Gastroesophageal sphincter (tissue), 4 donors: ENCODE measurements at places on chromosomes 6 and 20. TPM values are rescaled to one million over a fixed set of nuclear protein-coding genes. Genes with fewer than 3 reads are reported as not detected.

DNA sequence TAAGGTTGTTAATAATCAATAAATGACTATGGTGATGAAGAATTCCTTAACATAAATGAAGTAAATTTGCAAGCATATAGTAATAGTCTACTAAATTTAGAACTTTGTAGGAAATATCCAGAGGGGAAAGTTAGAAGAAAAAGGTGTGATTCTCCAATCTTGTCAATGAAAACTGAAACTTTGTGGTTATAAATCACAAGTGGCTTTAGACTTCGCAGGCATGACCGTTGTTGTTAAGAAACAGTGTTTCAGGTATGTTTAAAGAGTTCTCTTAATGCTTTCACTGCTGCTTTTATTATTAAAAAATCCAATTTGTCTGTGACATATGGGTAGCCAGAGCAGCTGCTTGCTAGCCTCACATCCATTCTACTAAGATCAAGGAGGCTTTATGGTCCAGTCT is 475.6 kb upstream of the ADGRB3 start:
- ATAC-seq, result no peak

DNA sequence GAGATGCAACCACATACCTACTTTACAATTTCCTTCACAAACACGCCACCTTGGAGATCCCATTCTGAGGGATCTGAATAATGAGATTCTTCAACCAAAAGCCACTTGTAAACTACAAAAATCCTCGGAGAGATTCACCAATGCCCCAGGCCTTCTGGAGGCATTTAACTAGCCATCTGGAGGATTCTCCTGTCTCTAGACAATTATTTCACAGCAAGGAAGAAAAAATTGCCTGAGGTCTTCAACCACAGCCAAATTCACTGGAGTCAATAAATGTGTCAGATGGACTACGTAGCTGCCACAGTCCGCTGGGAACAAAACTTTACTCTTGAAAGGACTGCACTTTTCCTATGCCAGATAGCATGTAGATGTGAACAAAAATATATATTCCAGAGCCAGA is 19.0 kb upstream of the DCDC2 start:
- no peak for ATAC-seq

The SPTLC3 gene
- 14.6 TPM for total RNA-seq

The TNF gene
- not detected for total RNA-seq

DNA sequence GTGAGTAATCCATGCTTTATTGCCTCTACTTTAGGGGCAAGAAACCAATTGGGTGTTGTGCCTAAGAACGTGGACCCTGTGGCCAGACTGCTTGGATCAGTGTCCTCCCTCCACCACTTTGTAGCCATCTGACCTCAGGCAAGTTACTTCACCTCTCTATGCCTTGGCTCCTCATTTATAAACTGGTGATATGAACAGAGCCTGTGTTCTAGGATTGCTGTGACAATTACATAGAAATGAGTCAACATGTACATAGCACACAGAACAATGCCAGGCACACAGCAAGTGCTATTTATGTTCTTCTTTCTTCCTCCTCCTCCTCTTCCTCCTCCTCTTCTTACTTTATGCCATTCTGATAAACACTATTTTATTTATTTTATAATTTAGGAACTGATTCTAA is 339.4 kb downstream of the CD83 start:
- ATAC-seq, result no peak

DNA sequence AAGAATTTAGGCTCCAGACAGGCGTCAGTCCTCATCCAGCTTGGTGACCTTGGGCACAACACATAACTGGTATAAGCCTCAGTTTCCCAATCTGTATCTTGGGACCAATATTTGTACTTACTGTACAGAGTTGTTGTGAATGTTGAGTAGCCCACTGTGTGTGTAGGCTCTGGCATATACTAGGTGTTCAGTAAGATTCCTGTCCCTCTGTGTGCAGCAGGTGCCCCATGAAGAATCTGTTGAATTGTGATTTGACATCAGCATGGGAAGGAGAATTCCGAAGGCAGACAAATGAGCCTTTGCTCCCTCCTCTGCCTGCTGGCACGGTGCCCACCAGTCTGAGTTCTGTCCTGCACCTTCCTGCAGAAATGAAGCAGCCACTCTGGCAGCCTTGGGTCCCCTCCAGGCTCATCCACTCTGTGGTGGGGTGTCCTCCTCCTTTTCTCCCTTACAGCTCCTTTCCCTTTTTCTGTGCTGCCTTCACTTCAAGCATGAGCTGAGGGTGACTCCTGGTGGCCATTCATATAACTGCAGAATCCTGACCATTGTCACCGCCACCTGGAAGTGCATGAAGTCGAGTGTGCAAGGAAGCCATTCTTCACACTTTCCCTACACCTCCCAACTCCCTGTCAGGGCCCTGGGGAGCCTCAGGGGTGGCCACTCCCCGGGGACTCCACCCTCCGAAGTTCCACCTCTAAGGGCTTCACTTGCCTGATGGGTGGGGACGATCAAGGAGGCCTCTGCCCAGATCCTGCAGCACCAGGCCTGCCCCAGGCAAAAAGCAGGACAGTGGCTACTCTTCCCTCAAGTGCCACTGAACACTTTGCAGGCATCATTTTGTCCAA is 48.2 kb downstream of the MRPL14 start:
- peak; percentile 54 for ATAC-seq

The MICA gene
- 19.6 TPM for total RNA-seq
